ENCODE measurements at places on chromosomes 4 and X.

GRCh38 chrX:96834137-96834536 lies 49.6 kb upstream of the RPA4 start:
- DNase-seq, result no peak

GRCh38 chrX:17990532-17990931 lies 129.4 kb upstream of the RAI2 start:
- DNase-seq, result no peak

- DNase-seq, result no peak
Observed at GRCh38 chr4:26719954-26720552, 136.2 kb downstream of the TBC1D19 start.

DNA sequence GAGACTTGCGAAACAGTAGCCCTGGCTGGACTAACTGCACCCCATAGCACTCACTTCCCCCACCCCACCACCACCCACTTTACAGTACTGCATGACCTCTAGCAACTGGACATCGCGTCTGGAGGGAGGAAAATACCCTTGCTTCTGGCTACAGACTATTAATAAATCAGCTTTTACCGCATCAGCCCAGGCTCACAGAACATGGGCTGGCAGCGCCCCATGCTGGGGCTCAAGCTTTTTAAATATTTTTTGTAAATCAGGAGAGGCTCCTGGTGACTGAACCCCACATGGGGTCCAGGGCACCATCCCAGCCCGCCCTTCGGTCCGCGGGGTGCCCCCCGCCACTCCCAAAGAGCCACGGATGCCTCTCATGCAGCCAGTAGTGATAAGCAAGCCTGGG lies 2.7 kb downstream of the HS6ST2 start:
- no peak for DNase-seq

DNA sequence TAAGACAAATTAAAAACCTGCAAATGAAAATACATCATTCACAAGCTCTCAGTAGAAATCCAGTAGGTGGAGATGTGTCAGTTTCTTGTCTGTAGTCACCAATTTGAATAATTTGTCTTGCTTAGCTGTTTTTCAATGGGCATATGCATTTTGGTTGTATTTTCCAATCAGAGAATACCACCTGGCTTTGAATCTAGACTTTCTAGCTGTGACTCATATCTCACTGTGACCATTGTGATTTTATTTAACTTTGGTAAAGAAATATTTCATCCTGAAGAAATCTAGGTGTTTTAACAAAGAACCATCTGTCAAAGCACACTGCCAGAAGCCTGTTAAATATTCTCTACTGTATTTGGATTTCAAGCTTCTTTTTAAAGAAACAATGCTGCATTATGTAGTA lies 1650.6 kb upstream of the IGFBP7 start:
- DNase-seq, result no peak

- no peak for DNase-seq
Observed at GRCh38 chrX:152806035-152806434, 24.5 kb downstream of the CETN2 start.

DNA sequence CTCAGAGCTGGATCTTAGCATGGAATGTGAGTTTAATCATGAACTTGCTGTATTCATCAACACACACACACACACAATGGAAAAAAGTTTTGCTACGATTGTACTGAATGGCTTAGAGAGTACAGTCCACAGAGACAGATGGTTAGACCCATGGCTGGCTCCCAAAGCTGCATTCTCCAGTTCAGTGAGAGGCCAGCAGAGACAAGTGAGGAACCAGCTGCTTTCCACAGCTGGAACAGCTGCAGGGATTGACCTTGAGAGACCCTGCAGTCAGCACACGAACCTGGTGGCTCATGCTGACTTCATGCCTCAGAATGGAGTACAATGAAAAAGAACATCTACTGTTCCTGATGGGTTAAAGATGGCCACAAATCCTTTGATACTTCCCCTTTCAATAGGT lies 94.5 kb downstream of the DHX15 start:
- DNase-seq, result no peak

- DNase-seq, result no peak
Observed at GRCh38 chr4:135775909-135776308, 1574.3 kb upstream of the PABPC4L start.

DNA sequence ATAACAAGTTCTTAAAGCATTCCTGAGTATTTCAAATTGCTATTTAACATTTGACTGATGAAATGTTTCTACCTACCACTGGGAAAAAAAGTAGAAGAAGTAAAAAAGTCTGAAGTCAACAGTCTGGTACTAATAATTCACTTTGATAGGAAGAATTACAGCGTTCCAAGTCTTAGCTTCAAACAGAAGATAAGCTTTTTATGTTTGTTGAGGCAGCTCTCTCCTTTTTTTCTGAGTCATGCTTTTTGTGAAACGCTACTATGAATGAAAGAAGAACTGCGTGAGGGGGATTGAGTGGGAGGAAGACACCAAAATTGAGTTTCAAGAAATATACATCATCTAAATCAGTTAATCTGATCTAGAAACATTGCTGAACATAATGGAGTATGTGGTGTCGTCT lies 13.0 kb upstream of the KDR start:
- DNase-seq, result no peak

DNA sequence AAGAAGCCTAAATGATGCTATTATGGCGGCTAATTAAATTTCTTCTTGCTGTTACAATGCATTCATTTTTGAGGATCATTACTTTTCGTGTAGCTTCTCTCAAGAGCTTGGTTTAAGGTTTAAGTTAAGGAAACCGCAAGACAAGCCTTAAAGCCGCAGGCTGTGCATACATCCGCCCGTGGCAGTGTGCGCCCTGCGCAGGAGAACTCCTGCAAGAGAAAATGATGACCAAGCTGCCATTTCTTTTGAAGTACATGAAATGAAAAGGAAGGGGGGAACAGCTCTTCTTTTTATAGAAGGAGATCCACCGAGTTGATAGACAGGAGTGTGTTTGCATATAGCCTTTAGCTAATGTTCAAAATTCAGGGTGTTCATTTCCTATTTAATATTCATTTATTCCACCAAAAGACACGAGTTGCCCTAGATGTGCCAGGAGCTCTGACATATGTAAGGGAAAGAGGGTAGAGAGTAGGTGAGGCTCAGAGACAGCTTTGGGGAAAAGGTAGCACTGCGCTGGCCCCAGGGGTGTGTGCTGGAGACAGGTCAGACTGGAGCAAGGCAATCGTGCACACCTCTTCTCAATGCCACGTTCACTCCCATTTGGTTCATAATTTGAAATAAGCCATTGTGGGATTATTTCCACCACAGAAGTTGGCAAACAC lies 112.1 kb upstream of the LDB2 start:
- no peak for DNase-seq

GRCh38 chrX:109475174-109475891 lies 6.6 kb downstream of the GUCY2F start:
- no peak for DNase-seq

- no peak for DNase-seq
Observed at GRCh38 chr4:159487284-159487747, 384.4 kb downstream of the RAPGEF2 start.

- no peak for DNase-seq
Observed at GRCh38 chr4:182583703-182584415, 333.3 kb downstream of the DCTD start.

- DNase-seq, result no peak
Observed at GRCh38 chr4:73765296-73765695, 24.9 kb downstream of the CXCL8 start.

GRCh38 chr4:26321373-26322221 lies 783 bp downstream of the RBPJ start:
- peak; percentile 39 for DNase-seq

- no peak for DNase-seq
Observed at GRCh38 chr4:116328261-116328860, 757.0 kb downstream of the TRAM1L1 start.

DNA sequence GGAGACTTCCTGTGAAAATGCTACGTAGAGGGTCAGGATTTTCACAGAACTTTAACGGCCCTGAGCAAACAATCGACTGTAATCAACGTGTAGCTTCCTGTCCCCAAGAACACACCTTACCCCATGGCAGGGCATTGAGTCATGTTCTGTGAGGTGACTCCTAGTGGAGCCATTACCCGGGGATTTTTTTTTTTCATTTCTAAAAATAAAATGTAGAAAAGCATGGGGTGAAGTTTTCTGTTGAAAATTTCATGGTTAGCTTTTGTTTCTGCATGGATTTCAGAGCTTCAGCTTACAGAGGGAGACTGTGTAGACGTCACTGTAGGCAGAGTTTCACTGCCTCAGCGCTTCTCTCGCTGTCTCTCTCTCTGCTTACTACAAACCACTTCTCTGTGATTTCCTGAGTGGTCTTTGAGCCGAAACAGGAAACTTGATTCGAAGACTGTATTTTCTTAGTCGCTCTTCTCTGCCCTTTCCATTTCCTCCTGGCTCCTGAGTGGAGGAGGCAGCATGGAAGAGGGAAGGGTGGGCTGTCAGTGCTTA lies 111.7 kb downstream of the NFKB1 start:
- DNase-seq, result peak; percentile 44

- no peak for DNase-seq
Observed at GRCh38 chrX:88613338-88613737, 133.7 kb upstream of the CPXCR1 start.

GRCh38 chr4:89243733-89244252 lies 63.8 kb downstream of the GPRIN3 start:
- DNase-seq, result no peak

- DNase-seq, result no peak
Observed at GRCh38 chr4:42331914-42332368, 65.3 kb upstream of the SHISA3 start.

DNA sequence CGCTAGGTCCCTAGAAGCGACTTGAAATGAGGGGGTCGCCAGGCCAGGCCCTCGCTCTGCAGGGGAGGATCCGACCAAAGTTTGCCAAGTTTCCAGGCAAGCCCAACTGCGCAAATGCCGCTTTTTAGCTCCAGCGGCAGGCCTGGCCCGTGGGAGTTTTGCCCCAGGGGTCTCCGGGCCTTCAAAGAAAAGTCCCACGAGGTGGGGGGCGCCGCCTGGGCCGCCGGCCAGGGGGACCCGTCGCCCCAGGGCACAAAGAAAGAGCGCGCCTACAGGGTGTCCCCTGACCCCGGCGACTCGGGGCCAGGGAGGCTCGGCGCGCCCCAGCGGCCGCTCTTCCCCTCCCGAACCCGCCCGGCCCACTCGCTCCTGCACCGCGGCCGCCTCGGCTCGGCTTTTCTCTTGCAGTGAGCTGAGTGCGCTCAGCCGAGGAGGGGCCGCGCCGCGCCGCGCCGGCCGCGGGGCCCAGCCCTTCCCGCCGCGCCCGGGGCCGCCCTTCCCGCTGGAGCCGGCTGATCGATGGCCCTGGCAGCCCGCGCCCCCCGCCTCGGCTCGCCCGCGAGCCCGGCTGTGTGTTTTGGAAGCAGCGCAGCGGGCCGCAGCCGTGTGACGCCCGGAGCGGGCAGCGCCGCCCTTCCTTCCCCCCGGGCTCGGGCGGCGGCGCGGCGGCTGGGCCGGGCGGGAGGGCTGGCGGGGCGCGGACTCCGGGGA lies 754 bp upstream of the KLF3 start:
- no peak for DNase-seq

GRCh38 chr4:101191302-101192098 lies 155.8 kb downstream of the PPP3CA start:
- DNase-seq, result no peak

DNA sequence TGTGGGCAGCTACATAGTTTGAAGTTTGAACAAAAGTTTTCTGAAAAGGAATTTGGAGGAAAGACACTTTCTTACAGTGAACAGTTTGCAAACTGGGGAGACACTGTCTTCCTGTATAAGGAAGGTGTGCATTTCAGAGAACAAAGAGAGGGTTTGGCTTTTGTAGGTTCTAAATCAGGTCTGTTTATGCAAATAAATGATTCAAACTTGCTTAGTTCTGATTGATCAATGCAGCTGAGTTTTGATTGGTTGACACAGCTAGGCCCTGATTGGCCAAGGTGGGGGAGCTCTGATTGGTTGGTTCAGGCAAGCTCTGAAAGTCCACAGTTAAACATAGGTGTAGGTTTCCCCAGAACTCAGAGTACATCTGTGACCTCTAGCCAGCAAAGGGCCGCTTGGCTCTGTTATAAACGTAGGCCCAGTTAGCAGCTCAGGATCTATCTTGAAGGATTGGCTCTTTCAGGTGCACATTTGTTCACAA lies 63.0 kb upstream of the ENPP6 start:
- DNase-seq, result no peak

GRCh38 chrX:38108364-38108763 lies 102.0 kb downstream of the SYTL5 start:
- DNase-seq, result no peak

DNA sequence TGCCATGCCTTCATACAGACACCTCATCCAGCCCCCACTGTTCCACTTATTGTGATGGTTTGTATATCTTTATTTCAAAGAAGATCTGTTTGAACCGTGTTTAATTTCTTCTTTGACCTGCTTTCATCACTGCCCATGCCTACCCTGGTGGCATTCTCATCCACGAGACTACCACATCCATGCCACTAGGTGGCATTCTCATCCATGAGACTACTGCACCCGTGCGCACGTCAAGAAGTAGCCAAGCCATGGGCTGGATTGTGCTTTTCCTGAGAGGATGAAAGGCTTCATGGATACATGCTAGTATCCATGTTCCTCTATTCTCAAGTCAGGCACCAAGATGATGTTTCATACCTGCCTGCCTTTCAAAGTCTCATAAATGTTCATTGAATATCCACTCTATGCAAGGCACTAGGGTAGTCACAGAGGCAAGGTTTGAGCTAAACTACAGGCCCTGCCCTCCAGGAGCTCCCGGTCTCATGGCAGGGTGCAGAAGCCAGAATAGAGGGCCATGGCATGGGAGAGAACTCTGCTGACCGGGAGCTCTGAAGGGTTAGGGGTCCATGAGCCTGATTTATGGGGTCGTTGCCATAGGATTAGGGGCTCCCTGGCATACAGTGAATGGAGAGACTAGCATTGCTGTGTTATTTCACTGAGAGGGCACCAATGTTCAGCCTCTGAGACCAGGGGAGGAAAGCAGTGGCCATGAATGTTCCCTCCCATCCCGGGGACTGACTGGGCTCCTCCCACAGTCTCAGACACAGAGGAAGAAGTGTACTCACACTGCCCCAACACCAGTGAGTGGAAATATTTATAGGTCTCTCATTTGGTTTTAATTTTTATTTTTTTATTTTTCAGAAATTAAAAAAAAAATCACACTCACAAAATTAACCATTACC lies 24.8 kb upstream of the EOLA2 start:
- DNase-seq, result no peak

DNA sequence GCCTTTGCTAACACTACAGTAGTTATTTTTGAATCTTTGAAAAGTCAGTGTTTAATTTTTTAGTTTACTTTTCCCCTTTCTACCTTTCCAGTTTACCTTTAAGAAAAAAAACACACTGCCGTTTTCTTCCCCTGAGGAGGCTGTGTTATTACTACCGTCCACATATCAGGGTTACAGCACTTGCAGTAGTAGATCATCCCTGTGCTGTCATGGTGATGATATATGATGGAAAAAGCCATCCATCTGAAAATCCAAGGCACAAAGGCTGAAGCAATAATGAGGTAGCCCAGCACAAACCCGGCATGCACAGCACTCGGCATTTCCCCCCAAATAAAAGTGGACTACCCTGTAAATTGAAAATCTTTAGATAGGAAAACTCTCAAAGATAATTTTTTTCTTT lies 258.7 kb downstream of the CXXC4 start:
- no peak for DNase-seq

DNA sequence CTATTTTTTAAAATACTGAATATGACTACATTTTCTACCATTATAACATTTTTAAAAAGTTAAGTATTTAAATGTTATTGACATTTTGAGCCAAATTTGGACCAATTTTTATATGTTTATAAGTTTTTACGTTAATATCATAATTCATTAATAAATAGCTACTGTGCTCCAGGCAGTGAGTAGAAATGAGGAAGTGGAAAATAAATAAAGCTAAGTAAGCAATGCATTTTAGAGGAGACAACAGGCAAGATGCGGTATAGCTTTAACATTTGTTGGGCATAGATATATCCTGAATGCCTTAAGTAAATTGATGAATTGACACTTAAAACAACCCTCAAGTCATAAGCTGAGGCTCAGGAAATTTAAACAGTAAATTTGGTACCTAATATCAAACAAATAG lies 474.8 kb downstream of the PCDH10 start:
- no peak for DNase-seq

Data from activated CD8-positive, alpha-beta memory T cell treated with anti-CD3 and anti-CD28 coated beads, Interleukin-2, amount 50 U/mL, for 4 hours (primary cell).